ENCODE measurements at places on chromosomes 2 and 18.

DNA sequence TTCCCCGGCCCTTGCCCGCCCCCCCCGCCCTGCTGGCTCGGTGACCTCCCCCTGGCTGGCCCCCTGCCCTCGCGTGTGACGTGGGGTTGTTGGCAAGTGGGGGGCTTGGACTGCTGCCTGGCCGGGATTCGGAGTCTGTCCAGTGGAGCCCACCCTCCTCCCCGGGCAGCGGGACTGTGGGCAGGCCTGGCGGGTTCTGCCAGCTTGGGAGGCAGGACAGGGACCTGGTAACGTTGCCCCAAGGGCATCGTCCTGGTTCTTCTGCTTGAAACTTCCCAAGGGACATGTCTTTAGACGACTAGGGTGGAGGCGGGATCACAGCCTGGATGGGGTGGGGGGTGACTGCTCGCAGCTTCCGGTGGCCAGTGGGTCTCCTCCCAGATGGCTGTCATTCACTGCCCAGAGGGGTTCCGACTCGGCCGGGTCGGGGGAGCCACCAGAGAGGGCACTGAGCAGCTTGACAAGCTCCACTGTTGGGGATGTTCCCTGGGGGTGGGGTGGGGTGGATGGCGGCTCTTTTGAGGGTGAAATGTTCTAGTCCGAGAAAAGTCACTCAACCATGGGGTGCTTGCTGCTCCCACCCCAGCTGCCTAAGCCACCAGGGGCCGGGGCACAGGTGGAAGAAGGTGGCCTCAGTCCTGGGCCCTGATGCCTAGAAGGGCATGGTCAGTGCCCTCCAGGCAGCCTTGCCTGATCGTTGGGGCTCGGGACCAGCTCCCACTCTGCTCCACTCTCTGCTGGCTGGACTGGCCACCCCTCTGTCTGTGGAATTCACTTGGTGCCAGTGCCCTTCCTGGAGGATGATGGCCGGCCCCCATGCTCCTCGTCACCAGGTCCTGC, 4.3 kb upstream of the HS6ST1 start:
- H3K27me3 ChIP-seq = no peaks in the 10 kb centered on the region
- H3K4me1 ChIP-seq = no peaks in the 10 kb centered on the region
- no peak overlapping the region for H3K4me3 ChIP-seq
- H3K27ac ChIP-seq = no peak overlapping the region

GRCh38 chr2:120775801-120776589, 40.3 kb downstream of the GLI2 start:
- no peaks in the 10 kb centered on the region for H3K4me1 ChIP-seq
- no peak overlapping the region for H3K4me3 ChIP-seq
- H3K27me3 ChIP-seq = no peaks in the 10 kb centered on the region

GRCh38 chr2:134161170-134161547, 92.7 kb upstream of the MGAT5 start:
- H3K36me3 ChIP-seq = peaks cover 2% of the 10 kb centered on the region
- H3K4me1 ChIP-seq = peaks cover 38% of the 10 kb centered on the region
- no peak overlapping the region for H3K4me3 ChIP-seq
- no peak for DNase-seq

- no peaks in the 10 kb centered on the region for H3K27me3 ChIP-seq
- no peaks in the 10 kb centered on the region for H3K36me3 ChIP-seq
- H3K4me1 ChIP-seq = no peaks in the 10 kb centered on the region
- no peak overlapping the region for H3K27ac ChIP-seq
Measured at GRCh38 chr18:28691496-28691840, 514.5 kb upstream of the CDH2 start.

DNA sequence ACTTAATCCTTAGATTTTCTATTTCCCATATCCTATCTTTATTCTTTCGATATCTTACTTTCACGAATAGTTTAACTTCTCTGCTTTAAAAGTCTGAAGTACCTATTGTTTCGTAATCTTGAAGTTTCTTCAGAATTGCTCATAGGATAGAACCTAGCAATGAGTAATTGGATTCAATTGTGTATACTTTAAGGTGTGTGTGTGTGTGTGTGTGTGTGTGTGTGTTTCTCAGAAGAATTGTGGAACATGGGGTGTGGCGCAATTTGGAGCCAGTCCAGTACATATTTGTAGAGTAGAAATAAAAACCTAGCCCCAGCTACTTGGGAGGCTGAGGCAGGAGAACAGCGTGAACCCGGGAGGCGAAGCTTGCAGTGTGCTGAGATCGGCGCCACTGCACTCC, 897.6 kb downstream of the BCL11A start:
- H3K27me3 ChIP-seq = no peaks in the 10 kb centered on the region
- H3K4me3 ChIP-seq = no peak overlapping the region
- no peak overlapping the region for H3K27ac ChIP-seq
- no peaks in the 10 kb centered on the region for H3K4me1 ChIP-seq

- peaks cover 14% of the 10 kb centered on the region for H3K36me3 ChIP-seq
- no peak overlapping the region for H3K27ac ChIP-seq
- H3K4me1 ChIP-seq = no peaks in the 10 kb centered on the region
Measured at GRCh38 chr2:31901900-31902299, 108.9 kb downstream of the MEMO1 start.

DNA sequence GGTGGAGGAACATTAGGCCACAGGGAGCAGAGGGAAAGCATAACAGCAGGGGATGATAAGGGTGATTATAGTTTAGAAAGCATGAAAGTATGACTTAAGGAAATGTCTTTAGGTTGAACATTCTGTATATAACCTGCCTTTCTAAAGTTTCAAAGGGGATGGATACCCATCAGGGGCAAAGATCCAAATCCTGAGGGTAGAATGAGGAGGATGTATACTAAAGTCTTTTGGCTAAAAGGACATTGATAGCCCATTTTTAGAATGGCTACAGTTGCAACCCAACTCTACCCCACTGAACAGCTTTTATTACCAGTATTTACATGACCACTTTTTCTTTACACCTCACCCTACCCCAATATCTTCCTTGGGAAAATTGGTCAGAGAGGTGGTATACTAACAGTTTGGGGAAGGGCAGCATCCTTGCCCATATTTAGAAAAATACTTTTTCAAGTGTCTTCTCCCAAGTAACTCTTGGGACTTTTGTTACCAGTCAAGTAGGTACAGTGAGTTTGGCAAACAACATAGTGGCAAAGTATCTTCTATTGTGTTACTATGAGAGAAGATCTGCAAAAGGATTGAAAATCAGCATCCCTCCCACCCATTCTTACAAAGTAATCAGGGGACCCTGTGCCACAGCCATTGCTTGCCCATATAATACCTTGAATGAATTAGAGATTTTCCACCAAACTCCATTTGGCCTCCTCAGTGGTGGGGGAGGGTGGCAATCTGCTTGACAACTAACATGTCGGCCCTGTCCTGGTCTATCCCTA, 8.3 kb downstream of the MAT2A start:
- no peak overlapping the region for H3K27ac ChIP-seq
- no peaks in the 10 kb centered on the region for H3K27me3 ChIP-seq
- no peak for DNase-seq
- no peak overlapping the region for H3K4me3 ChIP-seq
- H3K4me1 ChIP-seq = no peaks in the 10 kb centered on the region

DNA sequence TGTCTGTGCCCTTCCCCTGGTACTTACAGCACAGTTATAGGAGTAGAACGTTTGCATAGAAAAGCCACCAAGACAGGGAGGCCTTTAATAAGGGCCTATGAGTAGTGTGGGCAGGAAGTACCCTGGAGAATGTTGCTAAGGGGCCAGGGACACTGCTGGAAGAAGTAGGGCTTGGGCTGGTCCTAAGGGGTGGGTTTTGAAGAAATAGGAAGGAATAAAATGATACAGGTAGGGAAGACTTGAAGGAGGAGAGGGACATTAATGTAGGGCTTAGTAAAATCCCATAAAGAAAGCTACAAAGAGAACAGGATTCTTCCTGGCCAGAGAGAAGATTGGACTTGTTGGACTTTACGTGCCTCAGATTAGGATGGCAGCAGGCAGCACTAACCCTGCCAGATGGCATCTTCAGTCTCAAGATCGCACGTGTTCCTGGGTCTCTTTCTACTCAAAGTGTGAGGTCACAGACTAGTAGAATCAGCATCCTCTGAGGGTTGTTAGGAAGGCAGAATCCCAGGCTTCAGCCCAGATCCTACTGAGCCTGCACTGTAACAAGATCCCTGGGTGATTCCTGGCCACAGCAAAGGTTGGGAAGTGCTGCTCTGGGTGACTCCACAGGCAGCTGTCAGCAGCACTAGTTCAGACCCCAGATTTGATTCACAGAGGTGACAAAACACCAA, 39.2 kb downstream of the EPAS1 start:
- peaks cover 7% of the 10 kb centered on the region for H3K4me1 ChIP-seq
- H3K36me3 ChIP-seq = no peaks in the 10 kb centered on the region
- H3K4me3 ChIP-seq = no peak overlapping the region
- H3K27ac ChIP-seq = no peak overlapping the region
- H3K27me3 ChIP-seq = no peaks in the 10 kb centered on the region
- no peak for DNase-seq

DNA sequence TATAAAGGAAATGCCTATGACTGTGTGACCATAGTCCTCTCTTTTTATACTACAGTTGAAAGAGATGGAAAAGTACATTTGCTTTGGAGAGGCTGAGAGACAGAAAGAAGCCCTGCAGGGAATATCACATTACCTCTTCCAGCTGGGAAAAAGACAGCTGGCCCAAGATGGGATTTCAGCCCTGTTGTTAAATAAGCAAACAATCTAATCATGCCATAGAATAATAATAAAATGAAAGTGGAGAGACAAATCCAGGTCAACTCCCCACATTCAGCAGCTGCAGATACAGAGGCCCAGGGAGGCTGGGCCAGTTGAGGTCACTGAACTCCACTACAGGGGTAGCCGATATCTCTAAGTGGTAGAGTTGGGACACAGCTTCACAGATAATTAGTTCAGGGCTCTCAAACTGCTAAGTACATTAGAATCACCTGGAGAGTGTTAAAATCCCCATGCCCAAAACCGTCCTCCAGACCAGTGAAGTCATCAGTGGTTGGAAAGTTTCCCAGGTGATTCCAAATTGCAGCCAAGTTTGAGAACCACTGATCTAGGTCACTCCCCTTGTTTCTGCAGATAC, 81.9 kb downstream of the MOGAT1 start:
- H3K36me3 ChIP-seq = no peaks in the 10 kb centered on the region
- H3K4me3 ChIP-seq = no peak overlapping the region
- DNase-seq = no peak
- H3K27me3 ChIP-seq = no peaks in the 10 kb centered on the region
- no peaks in the 10 kb centered on the region for H3K4me1 ChIP-seq

- DNase-seq = no peak
- H3K4me3 ChIP-seq = no peak overlapping the region
- H3K27ac ChIP-seq = no peak overlapping the region
- H3K4me1 ChIP-seq = no peaks in the 10 kb centered on the region
Measured at GRCh38 chr2:29061176-29061575, 13.1 kb downstream of the PCARE start.

GRCh38 chr2:44884231-44884630, 57.3 kb upstream of the SIX3 start:
- no peaks in the 10 kb centered on the region for H3K4me1 ChIP-seq
- DNase-seq = no peak
- H3K27ac ChIP-seq = no peak overlapping the region
- H3K4me3 ChIP-seq = no peak overlapping the region
- H3K36me3 ChIP-seq = no peaks in the 10 kb centered on the region

DNA sequence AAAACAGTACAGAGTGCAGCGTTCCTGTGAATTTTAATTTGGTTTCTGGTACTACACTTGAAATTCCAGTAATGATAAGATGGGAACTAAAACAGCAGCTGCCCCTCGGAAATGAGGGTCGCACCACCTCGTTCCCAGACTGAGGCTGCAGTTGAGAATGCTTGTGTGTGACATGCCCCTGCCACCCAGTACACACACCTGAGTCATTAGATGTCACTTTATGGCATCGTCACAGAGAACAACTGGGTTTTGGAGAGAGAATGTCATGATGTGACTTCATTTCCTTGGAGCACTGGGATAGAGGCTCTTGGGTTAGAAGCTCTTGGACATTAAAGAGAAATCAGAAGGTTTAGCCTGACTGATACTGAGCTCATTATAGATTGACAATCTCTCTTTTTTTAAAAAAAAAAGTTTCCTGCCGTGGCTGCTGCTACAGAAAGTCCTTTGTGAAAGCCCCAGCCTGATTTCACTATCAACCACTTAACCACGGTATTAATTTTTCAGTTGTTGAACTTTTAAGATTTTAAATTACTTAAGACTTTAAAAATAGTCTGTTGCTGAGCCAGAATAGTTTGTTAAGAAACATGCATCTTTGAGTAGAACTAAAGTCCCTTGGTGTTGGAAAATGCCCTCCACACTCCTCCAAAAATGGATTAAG, 24.5 kb downstream of the BCL2L11 start:
- no peaks in the 10 kb centered on the region for H3K36me3 ChIP-seq
- no peaks in the 10 kb centered on the region for H3K4me1 ChIP-seq
- H3K27ac ChIP-seq = no peak overlapping the region
- H3K4me3 ChIP-seq = no peak overlapping the region
